Renal cortical epithelial cell (primary cell): ENCODE measurements at places on chromosomes 7 and 10. TPM values are rescaled to one million over a fixed set of nuclear protein-coding genes. Genes with fewer than 3 reads are reported as not detected.

- DNase-seq: no peak
Measured at GRCh38 chr7:135514856-135515255, 5.0 kb upstream of the CNOT4 start.

DNA sequence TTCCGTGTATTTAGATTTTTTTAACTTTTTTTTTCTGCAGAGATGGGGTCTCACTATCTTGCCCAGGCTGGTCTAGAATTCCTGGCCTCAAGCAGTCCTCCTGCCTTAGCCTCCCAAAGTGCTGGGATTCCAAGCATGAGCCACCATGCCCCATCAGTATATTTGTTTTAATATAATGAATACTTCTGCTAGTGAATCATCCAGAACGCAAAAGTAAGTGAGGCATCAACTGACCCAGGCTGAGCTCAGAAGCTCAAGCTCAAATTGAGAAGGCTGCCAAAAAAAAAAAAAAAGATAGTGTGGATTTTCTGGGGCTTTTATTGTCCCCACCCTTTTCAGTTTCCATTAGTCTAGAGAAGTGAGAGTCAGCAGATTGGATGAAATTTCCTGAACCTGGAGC, 39.0 kb upstream of the TECTB start:
- DNase-seq: no peak

DNA sequence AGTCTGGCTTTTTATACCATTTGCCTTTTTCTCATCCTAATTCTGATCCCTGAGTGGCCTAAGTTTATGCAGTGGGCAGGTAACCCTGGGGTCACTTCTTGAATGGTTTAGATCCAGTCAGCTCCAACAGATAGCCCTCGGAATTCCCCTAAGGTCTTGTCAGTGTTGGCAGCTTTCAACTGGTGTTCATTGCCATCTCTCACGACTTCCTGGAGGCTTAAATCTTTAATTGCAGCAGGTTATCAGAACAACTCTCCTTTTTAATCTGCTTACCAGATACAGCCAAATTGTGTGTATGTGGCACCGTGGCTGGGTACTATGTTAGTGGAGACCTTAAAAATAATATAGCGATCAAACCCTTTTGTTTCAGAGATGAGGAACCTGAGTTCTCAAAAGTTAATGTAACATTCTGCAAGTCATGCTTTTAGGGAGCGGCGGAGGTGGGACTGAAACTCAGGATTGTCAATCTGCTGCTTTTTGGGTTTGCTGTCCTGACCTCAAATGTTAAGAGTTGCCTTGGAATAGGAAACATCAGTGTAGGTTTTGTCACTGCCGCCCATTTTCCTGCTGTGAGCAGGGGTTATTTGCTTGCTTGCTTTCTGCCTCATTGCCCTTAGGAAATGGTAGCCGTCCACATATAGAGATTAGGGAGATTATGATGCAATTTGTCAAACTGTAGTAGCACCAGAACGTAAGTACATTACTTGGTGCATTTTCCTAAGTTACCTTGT, 818 bp downstream of the DLD start:
- DNase-seq: peak; percentile 68

- DNase-seq: no peak
Measured at GRCh38 chr7:31078363-31078990, 26.4 kb downstream of the ADCYAP1R1 start.

- DNase-seq: no peak
Measured at GRCh38 chr10:47453141-47454007, 30.5 kb downstream of the ANXA8 start.

GRCh38 chr7:30160329-30160728, 25.5 kb downstream of the MTURN start:
- no peak for DNase-seq

DNA sequence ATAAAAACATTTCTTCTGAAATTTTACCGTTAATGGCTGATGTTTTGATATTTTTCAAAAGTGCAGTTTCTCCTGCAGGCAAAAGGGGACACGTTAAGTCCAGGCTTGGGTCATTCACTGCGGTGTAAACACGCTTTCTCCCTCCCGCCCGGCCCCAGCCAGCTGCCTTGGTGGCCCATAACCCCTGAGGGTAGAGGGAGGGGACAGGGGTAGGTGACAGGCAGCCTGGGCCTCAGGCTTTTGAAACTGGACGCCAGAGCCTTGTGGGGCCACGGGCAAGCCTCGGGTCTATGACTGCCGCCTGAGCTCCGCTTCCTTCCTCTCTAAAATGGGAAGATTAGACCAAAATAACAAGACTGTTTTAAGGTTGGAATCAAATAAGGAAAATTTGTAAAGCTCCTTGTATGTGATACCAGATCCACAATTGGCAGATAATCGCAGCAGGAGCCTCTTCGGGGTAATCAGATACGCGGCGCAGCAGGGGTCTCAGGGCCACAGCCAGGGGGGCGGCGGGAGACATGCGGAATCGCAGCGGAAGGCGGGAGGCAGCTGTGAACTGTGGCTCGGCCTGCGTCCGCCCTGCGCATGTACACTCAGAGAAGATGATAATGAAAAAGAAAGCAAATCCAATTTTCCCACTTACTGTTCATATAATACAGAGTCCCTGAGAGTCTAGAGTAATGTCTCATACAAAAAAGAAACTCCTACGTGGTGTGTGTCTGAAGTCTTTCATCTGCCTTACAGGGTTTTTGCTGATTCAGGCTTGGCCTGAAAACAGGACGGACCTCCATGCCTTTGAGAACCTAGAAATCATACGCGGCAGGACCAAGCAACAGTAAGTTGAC, 138.3 kb downstream of the EGFR start:
- no peak for DNase-seq

DRGX gene
- not detected in 2 replicates for total RNA-seq

DNA sequence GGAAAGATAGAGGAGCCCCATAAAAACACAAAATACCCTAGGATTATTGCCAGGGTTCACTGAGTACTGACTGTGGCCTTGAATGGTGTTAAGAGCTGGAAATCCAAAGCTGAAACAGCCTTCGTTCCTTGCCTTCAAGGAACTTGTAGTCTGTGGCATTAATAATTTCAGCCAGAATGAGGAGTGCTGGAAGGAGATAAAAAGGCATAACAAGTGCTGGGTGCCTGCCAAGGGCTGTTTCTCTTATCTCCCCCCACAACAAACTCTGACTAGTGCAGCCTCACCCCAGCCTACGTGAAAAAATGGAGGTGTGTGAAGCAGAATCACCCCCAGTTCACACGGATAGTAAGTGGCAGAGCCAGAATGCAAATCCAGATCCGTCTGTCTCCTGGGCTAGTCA, 199.1 kb upstream of the LYZL2 start:
- DNase-seq: no peak

- DNase-seq: no peak
Measured at GRCh38 chr10:75740541-75740940, 309.1 kb downstream of the LRMDA start.

GRCh38 chr10:29409241-29410054, 120.6 kb downstream of the LYZL1 start:
- DNase-seq: peak; percentile 54

GRCh38 chr7:19522486-19522885, 186.4 kb downstream of the POLR1F start:
- DNase-seq: peak; percentile 13

DNA sequence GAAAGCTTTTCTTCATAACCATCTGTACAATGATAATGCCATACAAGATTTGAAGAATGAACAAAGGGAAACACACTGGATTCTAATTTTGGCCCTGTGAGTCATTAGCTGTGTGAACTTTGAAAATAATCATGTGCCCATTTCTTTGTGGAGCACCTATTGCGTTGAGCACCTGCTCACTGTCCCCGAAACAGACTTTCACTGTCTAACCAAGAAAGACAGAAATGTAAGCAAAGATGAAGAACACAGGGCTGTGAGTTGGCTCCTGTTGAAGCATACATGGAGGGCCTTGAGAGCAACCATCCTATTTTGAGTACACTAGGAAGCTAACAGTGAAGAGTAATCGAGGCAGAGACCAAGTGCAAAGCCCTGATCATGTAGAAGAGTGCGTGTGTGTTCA, 118.4 kb upstream of the SLC25A13 start:
- DNase-seq: no peak

CCL26 gene
- not detected in 2 replicates for total RNA-seq

DNA sequence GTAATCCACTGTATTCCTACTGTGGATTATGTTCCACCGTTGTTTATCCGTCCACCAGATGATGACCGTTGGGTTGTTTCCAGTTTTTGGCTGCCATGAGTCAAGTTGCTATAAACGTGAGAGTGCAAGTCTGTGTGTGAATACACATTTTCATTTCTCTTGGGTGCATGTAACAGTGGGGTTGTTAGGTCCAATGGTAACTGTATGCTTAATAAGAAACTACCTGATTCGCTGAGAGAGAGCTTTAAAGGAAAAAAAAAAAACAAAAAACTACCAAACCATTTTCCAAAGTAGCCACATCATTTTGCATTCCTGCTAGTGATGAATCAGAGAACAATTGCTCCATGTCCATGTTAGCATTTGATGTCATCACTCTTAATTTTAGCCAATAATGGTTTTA, 15.9 kb downstream of the UBN2 start:
- peak; percentile 44 for DNase-seq

DNA sequence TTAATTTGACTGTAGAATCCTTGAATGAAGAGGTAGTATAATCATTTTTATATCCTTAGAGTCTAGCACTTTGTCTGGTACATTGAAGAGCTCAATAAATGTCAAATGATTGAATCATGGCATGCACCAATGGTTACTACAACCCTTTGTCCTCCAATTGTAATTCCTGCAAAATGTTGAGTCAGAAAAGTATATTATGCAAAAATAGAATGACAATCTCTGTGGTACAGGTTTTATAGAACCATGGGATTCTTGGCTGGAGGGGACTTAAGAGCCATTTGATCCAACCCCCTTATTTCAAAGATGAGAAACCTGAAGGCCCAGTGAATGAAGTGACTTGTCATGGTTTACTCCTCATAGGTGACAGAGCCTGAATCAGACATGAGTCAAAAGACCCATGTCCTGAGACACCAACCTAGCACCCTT, 30.9 kb upstream of the SMKR1 start:
- peak; percentile 47 for DNase-seq

GJC3 gene
- not detected in 2 replicates for total RNA-seq

FRAT1 gene
- total RNA-seq: 0.52 and 3.5 TPM in 2 replicates

DNA sequence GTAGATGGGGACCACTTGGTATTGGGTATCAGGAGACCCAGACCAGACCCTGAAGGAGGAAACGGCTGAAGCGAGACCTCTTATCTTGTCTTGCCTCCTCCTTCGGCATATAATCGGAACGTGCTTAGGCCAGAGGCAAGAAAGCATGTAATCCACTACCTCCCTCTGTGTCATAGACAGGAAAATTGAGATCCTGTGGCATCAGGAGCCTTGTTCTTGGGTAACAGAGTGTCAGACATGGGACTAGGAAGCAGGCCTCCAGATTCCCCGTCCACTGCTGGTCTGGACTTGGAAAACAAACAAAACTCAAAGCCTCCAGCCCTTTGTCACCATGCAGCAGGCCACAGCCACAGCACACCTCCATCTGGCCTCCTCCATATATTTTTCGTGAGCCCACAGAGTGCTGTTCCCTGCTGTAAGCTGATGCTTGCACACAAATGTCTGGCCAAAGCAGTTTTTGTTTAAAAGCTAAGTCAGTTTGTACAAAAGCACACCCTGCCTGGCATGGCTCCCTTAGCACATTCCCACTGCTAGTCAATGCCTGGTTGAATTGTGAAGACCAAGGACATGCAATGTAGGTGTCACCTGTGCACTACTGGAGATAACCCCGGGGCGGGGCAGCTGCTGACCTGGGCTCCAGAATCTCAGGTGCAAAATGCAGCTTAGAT, 510.9 kb downstream of the RPS24 start:
- no peak for DNase-seq

- DNase-seq: peak; percentile 82
Measured at GRCh38 chr7:42161719-42162118, 75.3 kb downstream of the GLI3 start.

- no peak for DNase-seq
Measured at GRCh38 chr7:159116581-159117339, 27.9 kb downstream of the VIPR2 start.

DNA sequence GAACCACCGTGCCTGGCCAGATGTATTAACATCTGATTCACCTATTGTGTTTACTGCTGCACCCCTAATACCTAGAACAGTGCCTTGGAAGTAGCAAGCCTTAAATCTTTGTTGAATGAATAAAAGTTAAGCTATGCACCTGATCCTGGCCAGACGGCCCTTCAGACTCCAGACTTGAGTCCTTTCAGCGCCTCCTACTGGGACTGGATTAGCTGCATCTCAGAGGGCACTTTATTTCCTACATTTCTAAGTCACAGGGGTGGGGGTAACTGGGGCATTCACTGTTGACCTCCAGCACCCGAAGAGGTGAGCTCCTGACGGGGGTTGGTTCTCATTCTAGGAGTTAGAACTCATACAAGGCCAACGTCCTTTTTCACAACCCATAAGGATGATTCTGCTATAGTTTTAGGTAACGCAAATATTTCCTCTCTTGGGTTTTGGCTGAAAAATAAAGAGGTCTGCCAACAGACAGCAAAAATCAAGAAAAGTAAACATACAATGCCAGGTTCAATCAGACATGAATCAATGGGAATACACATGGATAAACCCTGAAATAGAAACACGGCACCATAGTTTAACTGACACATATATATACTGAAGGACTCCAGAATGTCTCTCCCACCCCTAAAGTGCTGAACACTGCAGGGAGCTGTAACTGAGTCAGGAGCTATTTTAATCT, 48.0 kb upstream of the DLG5 start:
- DNase-seq: peak; percentile 53

- no peak for DNase-seq
Measured at GRCh38 chr10:21758696-21759095, 224.7 kb downstream of the MLLT10 start.

NCF1 gene
- total RNA-seq: 0.10 TPM in 1 of 2 replicates, not detected in the other

DNA sequence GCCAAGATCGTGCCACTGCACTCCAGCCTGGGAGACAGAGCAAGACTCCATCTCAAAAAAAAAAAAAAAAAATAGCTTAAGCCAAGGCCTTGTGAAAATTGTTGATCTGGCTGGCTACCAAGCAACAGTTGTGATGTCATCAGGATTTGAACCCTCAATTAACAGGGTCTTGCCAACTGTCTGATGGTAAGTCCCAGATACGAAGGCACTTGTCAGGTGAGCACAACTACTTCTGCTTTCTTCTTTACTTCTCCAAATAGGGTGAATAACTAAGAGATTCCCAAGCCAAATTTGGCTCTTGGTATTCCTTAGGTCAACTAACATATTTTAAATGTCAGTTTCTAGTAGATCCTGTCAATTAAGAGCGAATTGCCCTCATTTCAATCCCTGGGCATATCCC, 47.4 kb downstream of the ANKRD61 start:
- DNase-seq: no peak

- no peak for DNase-seq
Measured at GRCh38 chr7:151342811-151343210, 1.2 kb downstream of the NUB1 start.

TSC22D4 gene
- 14.6 and 25.2 TPM in 2 replicates for total RNA-seq

ZCCHC24 gene
- 0.87 and 6.3 TPM in 2 replicates for total RNA-seq
